Activated CD8-positive, alpha-beta memory T cell treated with anti-CD3 and anti-CD28 coated beads for 1 hour (primary cell): ENCODE measurements at places on chromosomes 5 and 9.

DNA sequence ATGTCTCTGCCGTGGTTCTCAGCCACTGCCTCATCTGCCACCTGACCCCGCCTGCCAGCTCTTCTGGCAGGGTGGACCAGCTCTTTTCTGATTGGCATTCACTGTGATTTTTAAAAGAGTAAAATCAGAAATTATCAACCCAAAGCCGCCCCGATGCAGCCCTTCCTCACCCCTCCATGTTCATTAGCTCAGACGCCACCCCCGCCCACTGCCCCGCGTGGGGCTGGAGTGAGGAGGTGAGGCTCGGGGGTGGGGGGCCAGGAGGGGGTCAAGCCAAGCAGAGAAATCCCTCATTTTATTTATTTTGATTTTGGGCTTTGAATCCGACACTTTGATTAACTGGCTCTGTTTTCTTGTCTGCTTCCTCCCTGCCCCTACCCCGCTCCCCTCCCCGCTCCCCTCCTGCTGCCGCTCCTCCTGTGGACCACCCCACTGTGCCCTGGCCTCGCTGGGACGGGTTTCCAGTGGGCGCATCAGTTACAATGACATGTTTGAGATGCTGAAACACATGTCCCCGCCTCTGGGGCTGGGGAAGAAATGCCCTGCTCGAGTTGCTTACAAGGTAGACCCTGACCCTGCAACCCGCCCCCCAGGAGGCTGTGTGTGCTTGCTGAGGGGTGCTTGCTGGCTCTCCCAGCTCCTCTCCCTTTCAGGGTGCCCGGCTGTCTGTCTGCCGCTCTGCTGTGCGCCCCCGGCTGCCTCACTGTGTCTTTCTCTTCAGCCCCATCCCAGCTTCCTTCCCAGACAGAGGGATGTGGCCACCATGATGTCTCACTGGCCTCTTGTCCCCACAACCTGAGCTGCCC, 224.9 kb downstream of the CACNA1B start:
- no peak for DNase-seq

- DNase-seq = no peak
These were observed 1262.0 kb upstream of the DMAC1 start for GRCh38 chr9:9061627-9062026.

DNA sequence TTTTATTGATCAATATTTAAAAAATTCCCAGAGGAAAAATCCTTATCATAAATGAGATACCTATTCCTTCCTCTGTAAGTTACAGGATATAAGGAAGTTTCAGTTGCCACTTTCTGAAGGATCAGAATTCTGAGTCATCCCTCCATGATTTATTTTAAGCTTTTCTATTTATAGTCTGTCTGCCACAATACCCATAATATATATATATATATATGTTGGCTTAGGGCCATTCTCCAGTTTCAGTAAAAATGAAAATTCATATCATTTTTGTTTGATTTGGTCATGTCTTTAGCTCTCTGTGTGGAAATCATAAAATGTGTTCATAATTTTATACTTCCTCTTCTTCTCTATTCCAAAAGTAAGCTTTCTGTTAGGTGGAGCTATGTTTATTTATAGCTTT, 215.8 kb upstream of the CYLC2 start:
- no peak for DNase-seq

DNA sequence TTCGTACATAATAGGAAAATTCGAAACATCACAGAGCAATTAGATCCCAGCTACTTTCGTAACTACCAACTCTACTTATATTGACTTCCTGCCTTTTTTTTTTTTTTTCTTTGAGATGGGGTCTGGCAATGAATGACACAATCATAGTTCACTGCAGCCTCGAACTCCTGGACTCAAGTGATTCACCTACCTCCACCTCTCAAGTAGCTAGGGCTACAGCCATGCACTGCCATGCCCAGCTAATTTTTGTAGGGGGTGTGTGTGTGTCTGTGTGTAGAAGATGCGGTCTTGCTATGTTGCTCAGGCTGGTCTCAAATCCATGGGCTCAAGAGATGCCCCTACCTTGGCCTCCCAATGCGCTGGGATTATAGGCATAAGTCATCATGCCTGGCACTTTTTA, 5.8 kb upstream of the PAIP2 start:
- no peak for DNase-seq

GRCh38 chr5:21791304-21791703, 1061.8 kb downstream of the CDH12 start:
- DNase-seq = no peak

- DNase-seq = no peak
These were observed 58.5 kb downstream of the PDE6A start for GRCh38 chr5:149886060-149886459.

DNA sequence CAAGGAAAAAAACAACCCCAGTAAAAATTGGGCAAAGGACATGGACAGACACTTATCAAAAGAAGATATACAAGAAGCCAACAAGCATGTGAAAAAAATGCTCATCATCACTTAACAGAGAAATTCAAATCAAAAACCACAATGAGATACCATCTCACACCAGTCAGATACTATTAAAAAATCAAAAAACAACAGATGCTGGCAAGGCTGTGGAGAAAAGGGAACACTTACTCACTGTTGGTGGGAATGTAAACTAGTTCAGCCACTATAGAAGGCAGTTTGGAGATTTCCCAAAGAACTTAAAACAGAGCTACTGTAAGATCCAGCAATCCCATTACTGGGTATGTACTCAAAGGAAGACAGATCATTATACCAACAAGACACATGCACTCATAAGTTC, 157.4 kb downstream of the EDIL3 start:
- no peak for DNase-seq

- no peak for DNase-seq
These were observed 27.7 kb upstream of the SLC25A51 start for GRCh38 chr9:37931592-37931991.

- DNase-seq = no peak
These were observed 271.0 kb upstream of the HAPLN1 start for GRCh38 chr5:83991566-83992224.

GRCh38 chr5:158525663-158526062, 574.1 kb downstream of the EBF1 start:
- DNase-seq = no peak
